Activated CD4-positive, alpha-beta memory T cell treated with anti-CD3 and anti-CD28 coated beads, Interleukin-2, amount 10 ng/mL, durations not matched to agents 7 days and 5 days (primary cell): ENCODE measurements at places on chromosomes 7 and 10.
A peak's percentile ranks its signal among the peaks of the same experiment; 100 is the strongest.

- no peak overlapping the region for H3K4me3 ChIP-seq
- no peaks in the 10 kb centered on the region for H3K27me3 ChIP-seq
- no peak for DNase-seq
Measured at GRCh38 chr10:129131457-129132132, 335.4 kb upstream of the MGMT start.

- no peak overlapping the region for H3K27ac ChIP-seq
- no peak overlapping the region for H3K4me3 ChIP-seq
- no peak for DNase-seq
- peaks cover 7% of the 10 kb centered on the region for H3K36me3 ChIP-seq
- H3K27me3 ChIP-seq, result no peaks in the 10 kb centered on the region
Measured at GRCh38 chr7:4798706-4799235, 23.3 kb downstream of the AP5Z1 start.

DNA sequence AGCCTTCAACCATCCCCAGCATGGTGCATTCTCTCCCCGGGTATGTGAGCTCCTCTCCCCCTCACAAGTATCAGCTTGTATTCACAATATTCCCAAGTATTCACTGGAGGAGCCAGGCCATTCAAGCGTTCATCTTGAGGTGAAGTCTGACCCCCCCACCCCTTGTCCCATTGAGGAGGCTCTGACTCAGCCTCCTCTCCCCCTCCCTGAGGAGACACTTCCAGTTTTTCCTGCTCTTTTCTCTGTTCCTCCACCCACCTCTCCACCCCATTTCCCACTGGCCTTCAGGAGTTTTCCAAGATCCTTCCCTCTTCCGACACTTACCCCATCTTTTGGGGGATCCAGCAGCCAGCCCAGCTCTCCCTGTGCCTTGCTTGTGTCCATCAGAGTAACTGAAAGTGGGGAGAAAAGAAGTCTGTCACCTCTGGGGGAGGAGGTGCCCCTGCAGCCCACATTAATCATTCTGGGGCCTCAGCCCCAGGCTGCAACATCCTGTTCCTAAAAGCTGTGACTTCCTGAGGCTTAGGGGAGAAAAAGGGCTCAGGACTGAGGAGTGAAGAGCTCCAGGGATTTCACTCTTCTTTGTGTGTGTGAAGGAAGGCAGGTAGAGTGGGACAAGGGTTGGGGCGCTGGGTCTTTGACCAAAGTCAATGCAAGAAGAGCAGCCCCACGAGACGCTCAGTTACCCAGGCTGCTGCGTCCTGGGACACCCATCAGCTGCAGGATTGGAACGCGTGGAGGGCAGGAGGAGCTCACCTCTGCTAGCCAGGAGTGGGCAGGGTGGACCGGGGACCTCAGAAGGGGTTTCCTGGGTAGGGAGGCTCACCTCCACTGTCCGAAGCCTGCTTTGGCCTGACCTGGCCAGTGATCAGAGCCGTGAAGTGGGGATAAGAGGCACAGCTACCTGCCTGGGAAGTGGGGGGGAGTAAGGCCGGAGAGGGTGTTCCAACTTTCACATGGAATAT is 1.1 kb downstream of the EPHA1 start:
- no peaks in the 10 kb centered on the region for H3K36me3 ChIP-seq
- peak overlapping the region; percentile 45 for H3K4me3 ChIP-seq
- peak; percentile 39 for DNase-seq
- H3K27ac ChIP-seq, result no peak overlapping the region

GRCh38 chr7:25478925-25479324 is 250.6 kb upstream of the NPVF start:
- no peak overlapping the region for H3K27ac ChIP-seq
- no peak for DNase-seq
- no peak overlapping the region for H3K4me3 ChIP-seq

DNA sequence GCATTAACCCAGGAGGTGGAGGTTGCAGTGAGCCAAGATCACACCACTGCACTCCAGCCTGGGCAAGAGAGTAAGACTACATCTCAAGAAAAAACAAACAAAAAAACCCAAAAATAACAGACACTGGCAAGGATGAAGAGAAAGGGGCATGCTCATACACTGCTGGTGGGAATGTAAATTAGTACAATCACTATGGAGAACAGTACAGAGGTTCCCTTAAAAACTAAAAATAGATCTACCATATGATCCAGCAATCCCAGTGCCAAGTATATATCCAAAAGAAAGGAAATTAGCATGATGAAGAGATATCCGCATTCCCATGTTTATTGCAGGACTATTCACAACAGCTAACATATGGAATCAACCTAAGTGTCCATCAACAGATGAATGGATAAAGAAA is 66.4 kb upstream of the PLA2G12B start:
- no peaks in the 10 kb centered on the region for H3K27me3 ChIP-seq
- no peak overlapping the region for H3K27ac ChIP-seq
- no peak for DNase-seq
- H3K4me3 ChIP-seq, result no peak overlapping the region

GRCh38 chr10:129963641-129964501 is at the start of gene EBF3:
TSS of gene EBF3 (minus strand) at chr10:129964274. CDS start at chr10:129963768, 506 bp downstream.
- H3K36me3 ChIP-seq, result peaks cover 6% of the 10 kb centered on the region
- peaks cover 64% of the 10 kb centered on the region for H3K27me3 ChIP-seq
- H3K27ac ChIP-seq, result peak within 1 kb of the TSS; percentile 40

GRCh38 chr7:93232673-93233018 is 480 bp downstream of the VPS50 start:
- H3K27me3 ChIP-seq, result no peaks in the 10 kb centered on the region
- H3K4me1 ChIP-seq, result peaks cover 30% of the 10 kb centered on the region

DNA sequence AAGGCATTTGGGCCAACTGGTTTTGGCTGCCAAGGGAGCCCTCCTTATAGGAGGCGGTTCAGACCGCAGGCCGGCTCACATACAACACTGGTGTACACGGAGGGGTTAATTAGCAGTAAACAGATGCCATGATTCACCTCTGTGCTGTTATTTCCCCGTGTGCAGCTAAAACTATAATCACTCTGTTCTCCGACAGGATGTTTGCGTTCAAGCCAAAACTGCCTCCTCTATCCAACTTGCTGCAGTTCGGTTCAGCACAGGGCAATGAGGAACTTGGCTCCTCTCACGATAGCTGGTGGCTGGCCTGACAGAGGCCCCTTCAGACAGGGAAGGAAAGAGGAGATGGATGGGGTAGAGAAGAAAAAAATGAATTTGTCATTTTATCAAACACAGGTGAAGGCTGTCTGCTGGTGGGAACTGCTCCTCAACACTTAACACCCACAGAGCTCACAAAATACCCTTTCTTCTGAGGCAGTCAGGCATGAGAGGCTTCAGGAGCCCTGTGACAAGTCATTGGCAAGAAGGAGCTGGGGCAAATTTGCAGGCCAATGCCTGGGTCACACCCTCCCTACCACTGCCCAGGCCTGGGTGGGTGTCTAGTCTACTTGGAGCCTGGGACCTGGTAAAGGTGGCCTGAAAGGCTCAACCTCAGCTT is 24.0 kb downstream of the KCNMA1 start:
- no peaks in the 10 kb centered on the region for H3K4me1 ChIP-seq
- DNase-seq, result no peak
- peaks cover 4% of the 10 kb centered on the region for H3K27me3 ChIP-seq
- H3K4me3 ChIP-seq, result no peak overlapping the region
- H3K27ac ChIP-seq, result no peak overlapping the region
- H3K36me3 ChIP-seq, result no peaks in the 10 kb centered on the region

DNA sequence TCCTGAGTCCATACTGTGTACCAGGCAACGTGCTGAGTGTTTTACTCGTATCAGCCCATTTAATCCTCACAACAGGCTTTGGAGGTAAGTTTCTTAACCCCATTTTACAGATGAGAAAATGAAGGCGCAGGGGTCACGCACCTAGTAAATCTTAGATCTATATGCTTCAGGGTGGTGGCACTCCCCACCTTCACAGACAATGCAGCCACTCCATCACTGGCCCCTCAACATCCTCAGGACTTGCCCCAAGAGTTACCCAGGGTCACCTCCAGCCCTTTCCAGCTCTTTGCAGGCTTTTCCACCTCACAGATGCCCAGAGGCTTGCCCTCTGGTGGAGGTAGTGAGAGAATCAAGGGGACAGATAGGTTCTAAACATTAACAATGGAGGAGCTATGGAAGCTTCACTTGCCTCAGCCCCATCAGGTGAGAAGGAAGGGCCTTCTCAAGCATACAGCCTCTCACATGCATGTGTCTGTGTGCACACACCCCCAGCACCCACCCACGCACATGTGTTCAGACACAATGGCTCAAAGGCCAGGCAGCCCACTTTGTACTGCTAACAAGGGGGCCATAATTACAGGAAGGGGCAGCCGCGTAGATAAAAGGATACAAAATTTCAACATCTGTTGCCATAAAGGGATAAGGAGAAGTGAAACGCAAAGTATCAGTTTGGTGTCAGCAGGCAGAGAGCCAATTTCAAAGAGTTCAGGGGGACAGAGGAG is 29.1 kb downstream of the DPCD start:
- no peak overlapping the region for H3K4me3 ChIP-seq
- no peak overlapping the region for H3K27ac ChIP-seq
- no peaks in the 10 kb centered on the region for H3K4me1 ChIP-seq
- H3K27me3 ChIP-seq, result no peaks in the 10 kb centered on the region
- H3K36me3 ChIP-seq, result peaks cover 10% of the 10 kb centered on the region

- H3K27ac ChIP-seq, result peak overlapping the region; percentile 83
- DNase-seq, result no peak
- peaks cover 33% of the 10 kb centered on the region for H3K4me1 ChIP-seq
- peaks cover 38% of the 10 kb centered on the region for H3K27me3 ChIP-seq
- peak overlapping the region; percentile 38 for H3K4me3 ChIP-seq
- peaks cover 14% of the 10 kb centered on the region for H3K36me3 ChIP-seq
Measured at GRCh38 chr10:114024876-114025610, 18.6 kb upstream of the ADRB1 start.

- H3K27ac ChIP-seq, result peak overlapping the region; percentile 68
- peaks cover 47% of the 10 kb centered on the region for H3K4me1 ChIP-seq
- H3K4me3 ChIP-seq, result no peak overlapping the region
- no peaks in the 10 kb centered on the region for H3K27me3 ChIP-seq
- DNase-seq, result peak; percentile 65
Measured at GRCh38 chr10:79298403-79299244, 48.6 kb upstream of the PPIF start.

GRCh38 chr7:35512716-35513115 is 182.2 kb downstream of the HERPUD2 start:
- peaks cover 16% of the 10 kb centered on the region for H3K27me3 ChIP-seq
- H3K4me1 ChIP-seq, result no peaks in the 10 kb centered on the region
- H3K27ac ChIP-seq, result no peak overlapping the region
- no peaks in the 10 kb centered on the region for H3K36me3 ChIP-seq
- no peak overlapping the region for H3K4me3 ChIP-seq

GRCh38 chr7:82579047-82579446 is 135.5 kb upstream of the CACNA2D1 start:
- no peak for DNase-seq
- no peak overlapping the region for H3K27ac ChIP-seq
- H3K4me1 ChIP-seq, result no peaks in the 10 kb centered on the region
- no peaks in the 10 kb centered on the region for H3K36me3 ChIP-seq

- no peaks in the 10 kb centered on the region for H3K36me3 ChIP-seq
- no peak overlapping the region for H3K27ac ChIP-seq
- no peak for DNase-seq
- H3K4me1 ChIP-seq, result no peaks in the 10 kb centered on the region
- H3K27me3 ChIP-seq, result peaks cover 15% of the 10 kb centered on the region
- H3K4me3 ChIP-seq, result no peak overlapping the region
Measured at GRCh38 chr10:1425879-1426278, 311.4 kb downstream of the ADARB2 start.

- H3K4me3 ChIP-seq, result no peak overlapping the region
- no peaks in the 10 kb centered on the region for H3K36me3 ChIP-seq
- no peaks in the 10 kb centered on the region for H3K27me3 ChIP-seq
- peak; percentile 68 for DNase-seq
- no peak overlapping the region for H3K27ac ChIP-seq
Measured at GRCh38 chr10:47024399-47025252, 113.4 kb downstream of the PTPN20 start.

DNA sequence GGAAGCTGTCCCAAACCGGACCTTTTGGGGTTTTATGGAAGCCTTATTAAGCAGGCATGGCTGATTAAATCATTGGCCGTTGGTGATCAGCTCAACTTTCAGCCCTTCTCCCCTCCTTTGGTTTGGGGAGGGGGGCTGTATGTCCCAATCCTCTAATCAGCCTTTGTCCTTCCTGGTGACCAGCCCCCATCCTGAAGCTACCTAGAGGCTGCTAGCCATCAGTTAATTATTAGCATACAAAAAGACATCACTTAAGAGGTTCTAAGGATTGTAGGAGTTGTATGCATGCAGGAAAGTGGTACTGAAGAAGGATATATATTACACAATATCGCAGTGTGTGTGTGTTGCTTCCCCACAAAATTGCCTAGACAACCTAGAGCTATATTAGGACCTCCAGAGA is 553.3 kb upstream of the FZD8 start:
- H3K27me3 ChIP-seq, result no peaks in the 10 kb centered on the region
- no peaks in the 10 kb centered on the region for H3K4me1 ChIP-seq
- no peak for DNase-seq

GRCh38 chr7:28052933-28053332 is 127.7 kb downstream of the JAZF1 start:
- no peak for DNase-seq
- no peaks in the 10 kb centered on the region for H3K27me3 ChIP-seq
- no peaks in the 10 kb centered on the region for H3K36me3 ChIP-seq
- no peaks in the 10 kb centered on the region for H3K4me1 ChIP-seq

- no peak overlapping the region for H3K4me3 ChIP-seq
- H3K27me3 ChIP-seq, result peaks cover 6% of the 10 kb centered on the region
- H3K4me1 ChIP-seq, result peaks cover 7% of the 10 kb centered on the region
- DNase-seq, result no peak
- no peak overlapping the region for H3K27ac ChIP-seq
Measured at GRCh38 chr10:103202319-103202718, 9.2 kb upstream of the NT5C2 start.

DNA sequence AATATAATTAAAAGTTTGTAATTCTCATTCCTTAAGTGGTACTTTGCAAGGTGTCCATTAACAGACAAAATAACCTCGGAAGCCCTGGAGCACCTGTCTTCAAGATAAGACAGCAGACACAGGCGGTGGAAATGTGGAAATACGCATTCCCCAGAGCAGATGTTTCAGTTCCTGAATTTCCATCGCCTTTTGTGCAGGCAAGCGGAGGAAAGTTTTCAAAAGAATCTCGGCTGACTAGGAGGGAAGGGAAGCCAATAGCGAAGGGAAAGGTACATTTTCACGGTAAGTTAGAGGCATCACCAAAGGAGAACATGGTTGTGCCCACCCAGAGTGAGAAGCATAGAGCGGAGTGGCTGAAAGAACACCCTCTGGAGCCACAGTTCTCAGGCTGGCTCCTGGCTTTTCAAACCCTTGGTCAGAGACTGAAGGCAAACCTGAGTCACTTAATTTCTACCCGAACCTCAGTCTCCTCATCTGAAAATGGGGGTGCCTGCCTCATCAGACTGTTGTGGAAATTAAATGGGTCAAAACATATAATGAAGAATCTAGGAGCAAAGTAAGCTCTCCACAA is 13.6 kb downstream of the CPA1 start:
- no peak overlapping the region for H3K27ac ChIP-seq
- no peaks in the 10 kb centered on the region for H3K27me3 ChIP-seq
- no peaks in the 10 kb centered on the region for H3K36me3 ChIP-seq
- DNase-seq, result no peak
- no peak overlapping the region for H3K4me3 ChIP-seq

GRCh38 chr10:77919713-77920108 is 6.8 kb downstream of the DLG5 start:
- DNase-seq, result no peak
- H3K4me1 ChIP-seq, result no peaks in the 10 kb centered on the region
- no peak overlapping the region for H3K27ac ChIP-seq

- DNase-seq, result no peak
- H3K27ac ChIP-seq, result no peak overlapping the region
- H3K4me1 ChIP-seq, result peaks cover 11% of the 10 kb centered on the region
- peaks cover 74% of the 10 kb centered on the region for H3K27me3 ChIP-seq
Measured at GRCh38 chr7:155454183-155455112, 3.5 kb upstream of the EN2 start.
